ENCODE measurements at places on chromosomes 1 and 21. TPM values are rescaled to one million over a fixed set of nuclear protein-coding genes. Genes with fewer than 3 reads are reported as not detected.
A peak's percentile ranks its signal among the peaks of the same experiment; 100 is the strongest.

DNA sequence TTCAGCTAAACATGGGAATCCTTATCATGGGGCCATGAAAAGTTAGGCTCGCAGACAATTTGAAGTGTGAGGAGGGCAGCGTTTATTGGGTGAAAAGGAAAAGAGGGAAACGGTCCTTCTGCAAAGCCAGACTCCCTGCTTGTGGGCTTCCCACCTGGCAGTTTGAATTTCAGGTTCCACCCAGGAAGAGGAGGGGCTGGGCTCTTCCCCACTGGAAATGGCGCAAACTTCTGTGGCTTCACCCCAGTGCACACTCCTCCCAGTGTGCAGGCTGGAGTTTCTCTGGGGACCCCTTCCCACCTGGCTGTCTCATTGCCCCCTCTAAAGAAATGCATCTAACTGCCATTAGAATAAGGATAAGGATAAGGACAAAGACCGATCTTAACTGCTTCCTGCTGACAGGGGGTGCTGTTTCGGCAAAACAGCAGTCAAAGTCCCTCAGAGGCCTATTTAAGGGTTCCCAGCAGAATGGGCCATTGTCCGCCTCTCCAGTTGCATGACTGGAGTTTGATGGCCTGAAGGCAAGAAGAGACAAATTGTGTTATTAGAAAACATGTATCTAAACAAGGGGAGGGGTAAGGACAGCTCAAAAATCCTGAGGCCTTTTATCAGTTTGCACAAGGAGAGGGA lies 20.4 kb downstream of the AIM2 start:
- DNase-seq: no peak
- H3K27me3 ChIP-seq: no peaks in the 10 kb centered on the region
- H3K27ac ChIP-seq: no peak overlapping the region
- no peaks in the 10 kb centered on the region for H3K4me1 ChIP-seq
- H3K4me3 ChIP-seq: no peak overlapping the region

- no peak overlapping the region for H3K27ac ChIP-seq
- H3K27me3 ChIP-seq: no peaks in the 10 kb centered on the region
- H3K4me1 ChIP-seq: no peaks in the 10 kb centered on the region
Measured at GRCh38 chr21:46268371-46268770, 17.0 kb downstream of the MCM3AP start.

GRCh38 chr21:34795548-34796180 lies 126.9 kb downstream of the CLIC6 start:
- H3K4me1 ChIP-seq: no peaks in the 10 kb centered on the region
- DNase-seq: no peak
- no peak overlapping the region for H3K27ac ChIP-seq
- H3K27me3 ChIP-seq: no peaks in the 10 kb centered on the region

DNA sequence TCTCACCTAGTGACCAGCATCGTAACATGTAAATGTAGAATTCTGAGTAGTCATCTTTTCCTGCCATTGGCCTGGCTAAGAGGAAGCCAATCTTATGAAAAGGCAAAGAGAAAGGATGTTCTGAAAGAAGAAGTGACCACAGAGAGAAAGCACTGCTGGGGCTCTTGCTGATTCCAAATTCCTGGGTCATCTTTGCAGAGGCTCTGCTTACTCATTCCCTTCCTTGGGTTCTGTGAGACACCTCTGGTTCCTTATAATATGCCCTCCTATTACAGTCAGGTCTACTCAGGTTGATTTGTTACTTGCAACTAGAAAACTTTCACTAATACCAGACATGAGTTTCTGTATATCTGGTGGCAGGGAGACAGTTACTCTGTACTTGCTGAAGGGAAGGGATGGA lies 198.8 kb upstream of the C8B start:
- no peaks in the 10 kb centered on the region for H3K4me1 ChIP-seq
- no peaks in the 10 kb centered on the region for H3K36me3 ChIP-seq
- DNase-seq: no peak
- no peak overlapping the region for H3K27ac ChIP-seq
- no peak overlapping the region for H3K4me3 ChIP-seq

DNA sequence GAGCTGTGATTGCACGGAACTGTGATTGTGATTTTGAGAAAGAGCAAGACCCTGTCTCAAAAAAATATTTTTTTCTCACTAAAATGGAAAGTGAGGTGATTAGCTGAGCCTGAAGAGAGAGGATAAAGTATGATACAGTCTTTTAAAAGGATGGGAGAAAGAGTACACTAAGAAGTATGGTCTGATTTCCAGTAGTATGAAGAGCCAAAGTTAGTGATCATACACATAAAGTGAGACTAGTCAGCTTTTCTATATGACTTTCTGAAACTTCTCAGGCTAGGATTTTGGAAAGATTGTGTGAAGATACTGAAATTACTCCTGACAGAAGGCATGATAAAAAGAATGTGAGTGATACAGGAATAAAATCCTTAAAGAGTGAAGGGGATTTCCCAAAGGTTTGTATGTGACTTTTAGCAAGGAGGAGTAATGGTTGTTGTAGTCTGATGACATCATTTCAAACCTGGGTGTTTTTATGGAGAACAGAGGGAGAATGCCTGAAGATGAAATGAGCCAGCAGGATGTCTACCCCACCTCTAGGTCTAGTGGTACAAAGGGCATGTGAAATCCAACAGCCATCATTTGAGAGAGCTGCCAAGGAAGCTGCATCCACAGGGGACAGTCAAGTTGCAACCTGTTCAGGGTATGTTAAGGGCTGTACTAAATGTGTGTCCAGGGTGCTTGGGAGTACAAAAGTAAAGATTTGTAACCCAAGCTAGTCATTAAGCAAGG lies 157.7 kb downstream of the PIK3R3 start:
- H3K4me1 ChIP-seq: no peaks in the 10 kb centered on the region
- H3K36me3 ChIP-seq: no peaks in the 10 kb centered on the region
- no peaks in the 10 kb centered on the region for H3K27me3 ChIP-seq
- no peak for DNase-seq
- no peak overlapping the region for H3K27ac ChIP-seq
- no peak overlapping the region for H3K4me3 ChIP-seq

DNA sequence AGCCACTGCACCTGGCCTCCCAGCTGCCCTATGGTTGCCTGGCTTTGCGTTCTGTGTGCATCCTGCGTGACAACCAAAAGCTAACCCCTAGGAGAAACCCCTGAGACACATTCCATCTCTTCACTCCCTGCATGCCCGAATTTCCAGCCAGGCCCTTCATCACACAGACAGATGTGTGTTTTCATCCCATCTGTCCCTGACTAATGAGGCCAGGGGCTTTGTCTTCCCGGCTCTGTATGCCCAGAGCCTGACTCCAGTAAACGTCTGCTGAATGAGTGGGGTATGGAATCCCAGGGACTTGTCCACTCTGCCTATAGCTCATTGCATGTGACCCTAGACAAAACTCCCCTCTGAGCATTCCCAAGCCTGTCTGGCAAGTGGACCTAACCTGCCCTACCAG lies 9.6 kb downstream of the ESPN start:
- H3K4me1 ChIP-seq: no peaks in the 10 kb centered on the region
- H3K36me3 ChIP-seq: no peaks in the 10 kb centered on the region
- H3K27me3 ChIP-seq: no peaks in the 10 kb centered on the region
- H3K27ac ChIP-seq: no peak overlapping the region

- no peaks in the 10 kb centered on the region for H3K4me1 ChIP-seq
- H3K36me3 ChIP-seq: no peaks in the 10 kb centered on the region
- H3K4me3 ChIP-seq: no peak overlapping the region
- no peaks in the 10 kb centered on the region for H3K27me3 ChIP-seq
Measured at GRCh38 chr1:214205053-214205452, 75.9 kb upstream of the SMYD2 start.

CD48 gene
- 13.6 TPM for total RNA-seq

CLEC20A gene
- not detected for total RNA-seq

DNA sequence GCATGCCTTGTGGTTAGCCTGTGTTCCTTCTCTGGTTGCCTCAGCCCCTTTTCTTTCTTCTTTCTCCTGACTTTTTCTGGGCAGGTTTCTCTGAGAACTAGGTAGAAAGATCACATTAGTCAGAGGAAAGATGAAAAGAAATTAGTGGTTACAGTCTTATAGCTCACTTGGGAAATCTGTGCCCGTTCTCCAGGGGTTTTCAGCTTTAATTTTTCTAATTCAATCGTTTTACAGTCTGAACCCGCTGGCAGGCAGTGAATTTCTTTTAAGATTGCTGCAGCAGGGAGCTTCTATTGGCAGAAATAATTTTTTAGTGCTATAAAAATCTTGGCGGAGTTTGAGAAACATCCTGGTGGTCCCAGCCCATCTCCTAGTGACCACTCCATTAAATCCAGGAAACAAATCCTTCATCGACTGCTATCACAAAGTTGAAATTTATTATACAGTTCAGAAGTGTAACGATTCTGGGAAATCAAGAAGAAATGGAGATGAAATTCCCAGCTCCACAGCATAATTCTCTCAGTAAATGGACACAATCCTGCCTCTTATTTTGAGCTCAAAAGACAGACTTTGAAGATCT lies 113.1 kb downstream of the PCP4 start:
- DNase-seq: no peak
- no peaks in the 10 kb centered on the region for H3K36me3 ChIP-seq
- no peaks in the 10 kb centered on the region for H3K4me1 ChIP-seq
- H3K4me3 ChIP-seq: no peak overlapping the region
- no peak overlapping the region for H3K27ac ChIP-seq

DNA sequence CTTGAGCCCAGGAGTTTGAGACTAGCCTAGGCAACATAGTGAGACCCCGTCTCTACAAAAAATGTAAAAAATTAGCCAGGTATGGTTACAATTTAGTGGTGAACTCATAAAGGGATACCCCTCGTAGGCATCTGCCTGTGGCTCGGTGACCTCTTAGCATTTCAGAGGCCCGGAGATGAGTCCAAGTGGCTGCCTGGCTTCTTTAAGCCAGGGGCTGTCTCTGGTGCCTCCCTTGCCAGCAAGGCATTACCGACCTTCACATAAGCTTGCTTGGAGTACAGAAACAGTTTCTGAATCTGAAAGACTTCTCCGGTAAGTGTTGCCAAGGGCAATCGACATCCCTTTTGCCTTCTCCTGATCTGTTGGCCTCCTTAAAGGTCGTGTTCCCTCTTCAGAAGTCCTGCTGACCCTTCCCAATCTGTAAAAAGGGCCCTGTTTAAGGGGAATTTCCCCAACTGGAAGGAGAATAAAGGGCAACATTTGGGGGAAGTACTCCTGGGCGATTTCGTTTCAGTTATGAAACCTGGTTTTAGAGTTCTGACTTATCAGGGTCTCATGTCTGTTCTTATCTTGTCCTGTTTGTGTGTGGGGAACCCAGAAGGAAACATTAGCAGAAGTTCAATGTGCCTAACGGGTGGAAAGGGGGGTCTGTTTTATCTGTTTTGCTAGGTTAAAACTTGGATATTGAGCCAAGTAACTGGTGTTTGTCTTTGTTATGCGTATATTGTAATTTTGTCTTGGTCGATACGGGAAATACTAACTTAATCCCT lies 32.9 kb downstream of the KIFAP3 start:
- H3K36me3 ChIP-seq: no peaks in the 10 kb centered on the region
- no peaks in the 10 kb centered on the region for H3K4me1 ChIP-seq
- no peaks in the 10 kb centered on the region for H3K27me3 ChIP-seq
- no peak overlapping the region for H3K4me3 ChIP-seq

GPR153 gene
- 1.4 TPM for total RNA-seq

DNA sequence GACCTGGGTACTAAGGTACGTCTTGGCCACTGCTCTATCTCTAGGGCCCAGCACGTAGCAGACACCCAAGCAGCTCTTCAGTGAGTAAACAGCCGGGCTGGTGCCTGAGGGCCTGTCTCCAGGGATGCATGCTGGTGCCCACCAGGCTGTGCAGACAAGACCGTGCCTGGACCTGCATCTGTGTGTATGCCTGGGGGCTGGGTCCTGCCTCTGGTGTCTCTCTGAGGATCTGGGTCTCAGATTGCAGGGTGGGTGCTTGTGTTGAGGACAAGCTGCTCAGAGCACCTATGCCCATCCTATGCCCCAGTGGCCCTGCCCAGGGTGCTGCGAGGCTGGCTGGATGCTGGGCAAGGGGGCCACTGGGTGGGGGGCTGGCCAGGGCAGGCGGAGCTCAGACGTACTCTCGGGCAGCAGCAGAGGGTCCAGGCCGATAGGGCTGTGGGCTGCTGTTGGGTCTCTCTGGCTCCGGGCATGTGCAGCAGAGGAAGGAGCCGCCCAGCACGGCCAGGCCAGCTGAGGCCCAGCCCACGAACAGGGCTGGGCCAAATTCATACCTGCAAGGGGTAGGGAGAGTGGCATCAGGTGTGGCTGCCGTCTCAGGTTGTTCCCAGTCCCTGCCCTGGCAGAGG lies 4.4 kb downstream of the CLDN19 start:
- no peaks in the 10 kb centered on the region for H3K27me3 ChIP-seq
- H3K4me3 ChIP-seq: no peak overlapping the region
- no peaks in the 10 kb centered on the region for H3K4me1 ChIP-seq
- no peaks in the 10 kb centered on the region for H3K36me3 ChIP-seq
- H3K27ac ChIP-seq: no peak overlapping the region

GRCh38 chr1:41383094-41383852 lies 22.0 kb downstream of the FOXO6 start:
- H3K36me3 ChIP-seq: no peaks in the 10 kb centered on the region
- peaks cover 31% of the 10 kb centered on the region for H3K4me1 ChIP-seq
- H3K27me3 ChIP-seq: no peaks in the 10 kb centered on the region
- DNase-seq: peak; percentile 51

OR2T29 gene
- not detected for total RNA-seq

GRCh38 chr1:235416662-235417049 lies 49.4 kb downstream of the TBCE start:
- H3K27ac ChIP-seq: no peak overlapping the region
- H3K4me3 ChIP-seq: no peak overlapping the region
- H3K27me3 ChIP-seq: no peaks in the 10 kb centered on the region
- no peaks in the 10 kb centered on the region for H3K36me3 ChIP-seq

GRCh38 chr1:209231476-209232156 lies 351.9 kb upstream of the CAMK1G start:
- H3K36me3 ChIP-seq: no peaks in the 10 kb centered on the region
- H3K4me1 ChIP-seq: no peaks in the 10 kb centered on the region
- H3K27me3 ChIP-seq: no peaks in the 10 kb centered on the region
- H3K4me3 ChIP-seq: no peak overlapping the region
- no peak for DNase-seq

REN gene
- total RNA-seq: not detected

GRCh38 chr1:42849944-42850343 lies 3.5 kb downstream of the ZNF691 start:
- no peak overlapping the region for H3K27ac ChIP-seq

WDR64 gene
- total RNA-seq: not detected

MRAP gene
- not detected for total RNA-seq

ADORA1 gene
- 2.9 TPM for total RNA-seq

GRCh38 chr1:94739521-94740061 lies 80.6 kb upstream of the SLC44A3 start:
- no peak overlapping the region for H3K4me3 ChIP-seq
- no peaks in the 10 kb centered on the region for H3K27me3 ChIP-seq
- H3K4me1 ChIP-seq: peaks cover 34% of the 10 kb centered on the region
- no peak overlapping the region for H3K27ac ChIP-seq
- no peaks in the 10 kb centered on the region for H3K36me3 ChIP-seq
- peak; percentile 26 for DNase-seq

DNA sequence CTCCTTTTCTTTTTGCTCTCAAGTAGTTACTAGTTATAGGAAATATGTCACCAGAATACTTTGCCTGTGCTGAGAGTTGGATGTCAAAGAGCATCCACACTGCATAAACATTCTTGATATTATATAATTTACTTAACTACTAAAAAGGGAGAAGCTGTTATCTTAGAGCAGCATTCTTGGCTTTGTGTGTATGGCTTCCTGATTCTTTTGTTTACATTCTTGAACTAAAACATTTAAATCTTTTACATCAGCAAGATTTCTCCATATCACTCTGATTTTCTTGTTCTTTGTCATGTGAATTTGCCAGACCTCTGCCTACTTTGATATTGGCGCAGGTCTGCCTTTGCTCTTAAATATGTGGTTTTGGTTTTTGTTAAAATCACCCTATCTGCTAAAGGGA lies 48.8 kb downstream of the SUCO start:
- H3K4me3 ChIP-seq: no peak overlapping the region
- H3K36me3 ChIP-seq: no peaks in the 10 kb centered on the region
- no peak for DNase-seq
- H3K27ac ChIP-seq: no peak overlapping the region

RGS18 gene
- total RNA-seq: 1.2 TPM

TNFRSF9 gene
- total RNA-seq: not detected
